ENCODE measurements at places on chromosomes 1 and 21. TPM values are rescaled to one million over a fixed set of nuclear protein-coding genes. Genes with fewer than 3 reads are reported as not detected.

Gene SYDE2
- 3.2 TPM for total RNA-seq

Gene MFAP2
- total RNA-seq = 7.9 TPM

Gene FABP3
- 0.79 TPM for total RNA-seq

Gene MMP23B
- total RNA-seq = 0.26 TPM

Gene OR6N1
- not detected for total RNA-seq

Gene KDF1
- 14.7 TPM for total RNA-seq

Gene DR1
- total RNA-seq = 64.8 TPM

Gene OR2T35
- total RNA-seq = not detected

Gene PTGER3
- total RNA-seq = under 0.01 TPM

DNA sequence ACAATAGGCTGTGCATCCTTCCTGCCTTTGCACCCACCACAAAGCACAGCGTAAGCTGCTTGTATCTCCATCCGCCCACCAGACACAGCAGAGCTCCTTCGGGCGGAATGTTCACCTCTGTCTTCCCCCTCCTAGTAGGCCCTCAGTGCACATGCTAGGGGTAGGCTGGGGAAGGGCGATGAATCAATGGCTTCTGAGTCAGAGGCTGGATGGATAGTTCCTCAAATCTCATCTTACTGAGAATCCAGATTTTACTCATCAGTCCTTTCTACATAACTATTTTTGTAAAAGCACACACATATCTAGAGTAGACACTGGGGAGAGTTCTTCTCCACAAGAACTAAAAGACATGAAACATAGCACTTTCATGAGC lies 73.8 kb downstream of the BCAR3 start:
- peak; percentile 69 for DNase-seq

GRCh38 chr1:155834296-155834926 lies 22.6 kb downstream of the GON4L start:
- peak; percentile 20 for DNase-seq

GRCh38 chr21:43659136-43660000 lies at the start of the genes HSF2BP and RRP1B:
HSF2BP (minus strand) TSS chr21:43659488; CDS start chr21:43658096, 1,392 bp downstream.
RRP1B (plus strand) TSS chr21:43659560; CDS start chr21:43659665, 105 bp downstream.
- DNase-seq = peak; percentile 44

DNA sequence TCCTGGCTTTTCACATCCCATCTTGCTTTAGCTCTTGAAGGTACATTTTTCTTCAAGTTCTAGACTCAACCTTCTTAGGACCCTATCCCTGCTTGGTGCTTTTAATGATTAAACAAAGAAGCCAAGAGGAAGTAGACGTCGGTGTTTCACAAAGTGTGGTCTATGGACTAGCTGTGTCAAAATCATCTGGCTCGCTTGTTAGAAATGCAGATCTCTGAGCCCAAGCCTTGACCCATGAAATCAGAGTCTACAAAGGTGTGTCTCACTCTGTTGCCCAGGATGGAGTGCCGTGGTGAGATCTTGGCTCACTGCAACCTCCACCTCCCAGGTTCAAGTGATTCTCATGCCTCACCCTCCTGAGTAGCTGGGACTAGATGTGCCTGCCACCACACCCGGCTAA lies 295.5 kb upstream of the KAZN start:
- DNase-seq = no peak

DNA sequence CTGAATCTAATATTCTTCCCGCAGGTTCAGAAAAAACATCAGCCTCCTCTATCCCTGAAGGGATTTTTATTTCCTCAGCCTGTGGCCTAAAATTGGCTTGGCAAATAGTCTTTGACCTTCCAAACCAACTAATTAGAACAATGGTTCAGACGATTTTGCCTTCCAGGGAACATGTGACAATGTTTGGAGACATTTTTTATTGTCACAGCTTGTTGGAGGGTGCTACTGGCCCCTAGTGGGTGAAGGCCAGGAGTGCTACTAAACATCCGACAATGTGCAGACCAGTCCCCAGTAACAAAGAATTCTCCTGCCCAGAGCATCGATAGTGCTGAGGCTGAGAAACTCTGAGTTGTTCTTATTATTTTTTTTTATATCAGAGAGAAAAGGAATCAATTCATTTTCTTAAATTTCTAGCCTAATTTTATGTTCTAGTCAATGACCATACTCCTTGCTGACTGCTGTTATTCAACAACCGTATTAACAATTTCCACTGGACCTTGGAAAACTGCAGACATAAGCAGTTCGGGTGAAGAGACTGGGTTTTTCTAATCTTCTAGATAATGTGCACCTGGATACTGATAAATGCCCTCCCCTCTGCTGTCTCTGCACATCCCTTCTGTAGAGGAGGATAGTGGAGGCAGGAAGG lies 280.7 kb downstream of the LMX1A start:
- peak; percentile 33 for DNase-seq

GRCh38 chr1:228968891-228969606 lies 233.8 kb downstream of the RHOU start:
- DNase-seq = no peak

- DNase-seq = peak; percentile 92
Observed at GRCh38 chr1:156816561-156817328, at the start of gene SH2D2A. SH2D2A (minus strand) TSS chr1:156816848; CDS start chr1:156816708, 140 bp downstream.

GRCh38 chr21:39854572-39854971 lies 12.7 kb upstream of the PCP4 start:
- no peak for DNase-seq

- DNase-seq = peak; percentile 22
Observed at GRCh38 chr1:92399076-92399475, 87.6 kb downstream of the GFI1 start.

All from bronchial epithelial cell (primary cell).